Left lobe of liver (tissue), 2 donors: ENCODE measurements at places on chromosomes 11 and 22. TPM values are rescaled to one million over a fixed set of nuclear protein-coding genes. Genes with fewer than 3 reads are reported as not detected.
A peak's percentile ranks its signal among the peaks of the same experiment; 100 is the strongest.

The MS4A6E gene
- not detected for total RNA-seq

The USP35 gene
- total RNA-seq: 7.8 TPM

The PLCB3 gene
- 6.8 TPM for total RNA-seq

The WBP2NL gene
- 0.53 TPM for total RNA-seq

The FREY1 gene
- total RNA-seq: 0.68 TPM

The PAX6 gene
- not detected for total RNA-seq

The CELSR1 gene
- 8.4 TPM for total RNA-seq

DNA sequence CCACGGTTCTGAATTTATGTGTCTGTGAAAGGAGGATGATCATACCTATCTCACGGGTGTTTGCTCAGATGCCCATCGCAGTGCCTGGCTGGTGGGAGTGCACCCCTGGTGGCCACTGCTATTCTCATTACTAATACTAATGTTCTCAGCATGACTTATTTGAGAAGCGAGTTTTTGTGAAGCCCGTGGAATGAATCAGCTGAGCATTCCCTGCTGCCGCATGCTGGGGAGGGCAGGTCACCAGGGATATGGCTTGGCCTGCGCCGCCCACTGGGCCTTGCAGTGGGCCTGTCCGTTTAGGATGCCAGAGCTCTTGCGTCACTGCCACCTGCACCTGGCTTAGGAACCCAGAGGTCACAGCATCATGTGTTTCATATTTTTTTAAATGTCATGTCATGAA is 16.9 kb downstream of the CTTN start:
- DNase-seq: no peak

- no peak for DNase-seq
These were observed 60.5 kb downstream of the IGLL1 start for GRCh38 chr22:23519442-23520157.

- DNase-seq: no peak
These were observed 11.2 kb upstream of the NCAM1 start for GRCh38 chr11:112949781-112950575.

GRCh38 chr22:43289976-43290721 is 53.0 kb downstream of the SCUBE1 start:
- no peak for DNase-seq

- peak; percentile 63 for DNase-seq
These were observed 707 bp upstream of the FTH1 start for GRCh38 chr11:61967924-61968757.

DNA sequence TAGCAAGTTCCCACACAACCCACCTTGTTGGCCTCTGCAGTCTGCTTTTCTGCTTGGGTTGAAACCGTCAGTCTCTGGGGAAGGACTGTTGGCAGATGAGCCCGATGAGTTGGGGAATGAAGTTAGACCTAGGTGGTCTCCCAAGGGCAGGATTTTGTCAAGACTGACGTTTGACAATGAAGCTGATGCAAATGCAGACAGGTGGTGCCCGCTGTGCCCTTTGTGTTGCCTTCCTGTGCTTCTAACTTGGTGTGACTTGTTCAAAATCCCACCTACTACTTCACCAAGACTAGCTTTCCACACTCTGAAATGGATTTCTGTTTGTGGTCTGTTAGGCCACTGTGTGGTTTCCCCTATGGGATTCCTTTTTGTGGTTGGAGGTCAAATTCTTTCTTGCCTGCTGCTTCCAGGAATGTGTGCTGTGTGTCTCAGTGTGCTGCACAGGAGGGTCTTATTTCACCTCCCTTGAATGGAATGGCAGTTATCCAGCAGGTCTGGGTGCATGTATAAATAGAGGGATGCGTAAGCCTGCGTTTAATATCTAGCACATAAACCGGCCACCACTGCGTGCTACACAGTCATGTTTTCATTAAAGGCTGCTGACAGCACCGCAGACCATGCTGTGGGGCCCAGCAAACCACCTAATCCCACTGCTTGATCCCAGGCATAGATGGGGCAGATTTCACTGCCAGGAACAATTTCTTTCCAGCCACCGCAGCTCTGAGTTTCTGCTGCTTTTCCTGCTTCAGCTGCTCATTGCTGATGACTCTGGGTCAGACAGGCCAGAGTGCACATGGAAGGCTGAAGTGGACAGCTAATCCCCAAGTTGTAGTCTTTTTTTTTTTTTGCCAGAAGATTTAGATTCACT is 44.8 kb downstream of the ADAMTS8 start:
- no peak for DNase-seq

GRCh38 chr22:40281717-40282116 is 64.6 kb upstream of the ADSL start:
- no peak for DNase-seq

- DNase-seq: no peak
These were observed 42.1 kb downstream of the TRIM66 start for GRCh38 chr11:8640267-8640906.

- DNase-seq: no peak
These were observed 14.3 kb downstream of the C1QTNF6 start for GRCh38 chr22:37173709-37174108.

DNA sequence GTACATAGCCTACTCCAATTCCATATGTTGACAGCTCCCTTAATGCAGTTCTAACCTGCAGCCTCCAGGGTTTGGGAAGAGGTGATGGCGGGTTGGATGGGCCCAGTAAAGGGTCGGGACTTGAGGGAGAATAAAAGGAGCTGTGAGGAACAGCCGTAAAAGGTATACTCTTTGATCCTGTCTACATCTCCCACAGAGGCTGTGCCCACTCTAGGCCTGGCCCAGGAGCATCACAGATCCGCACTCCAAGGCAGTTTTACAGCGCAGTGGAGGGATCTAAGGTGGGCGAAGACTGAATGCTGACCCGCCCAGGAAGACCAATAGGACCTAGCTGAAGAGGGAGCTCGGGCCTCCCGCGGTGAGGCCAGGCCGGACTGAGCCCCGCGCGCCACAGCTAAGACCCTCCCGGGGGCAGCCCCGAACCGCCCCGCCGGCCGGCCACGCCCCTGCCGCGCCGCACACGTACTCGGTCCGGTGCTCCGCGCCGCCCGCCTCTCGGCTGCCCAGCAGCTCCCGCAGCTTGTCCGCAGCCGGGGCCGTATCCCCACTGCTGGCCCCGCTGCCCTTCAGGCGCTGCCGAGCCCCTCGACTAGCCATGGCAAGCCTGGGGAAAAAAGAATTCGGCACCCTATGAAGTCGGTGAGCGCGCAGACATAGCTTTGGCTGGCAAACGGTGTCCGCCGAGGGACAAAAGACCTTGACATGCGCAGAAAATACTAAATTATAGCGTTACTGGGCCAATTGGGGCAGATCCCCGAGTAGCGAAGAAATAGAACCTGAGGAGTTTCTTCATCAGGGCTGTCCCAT is at the start of gene ALG9:
Gene ALG9 (minus strand): TSS at position 696 of the 807 bp plus-strand sequence. CDS start 99 bp downstream, at position 597.
- DNase-seq: peak; percentile 89

DNA sequence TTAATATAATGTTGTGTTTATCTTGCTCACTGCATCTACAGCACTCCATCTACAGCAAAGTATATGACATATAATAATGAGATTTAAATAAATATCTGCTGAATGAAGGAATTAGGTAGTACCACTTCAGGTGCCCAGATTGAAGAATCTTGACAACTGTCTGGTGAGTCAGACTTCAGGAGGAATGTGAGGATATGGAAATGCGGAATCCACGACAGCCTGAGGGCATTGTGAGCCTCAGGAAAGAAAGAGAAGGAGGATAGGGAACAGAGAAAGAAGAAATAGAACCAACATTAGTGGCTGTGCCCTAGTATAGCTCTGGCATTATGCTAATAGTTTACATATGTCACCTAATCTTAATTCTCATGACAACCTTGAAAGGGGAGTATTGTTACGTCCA is 304.4 kb downstream of the AASDHPPT start:
- no peak for DNase-seq

DNA sequence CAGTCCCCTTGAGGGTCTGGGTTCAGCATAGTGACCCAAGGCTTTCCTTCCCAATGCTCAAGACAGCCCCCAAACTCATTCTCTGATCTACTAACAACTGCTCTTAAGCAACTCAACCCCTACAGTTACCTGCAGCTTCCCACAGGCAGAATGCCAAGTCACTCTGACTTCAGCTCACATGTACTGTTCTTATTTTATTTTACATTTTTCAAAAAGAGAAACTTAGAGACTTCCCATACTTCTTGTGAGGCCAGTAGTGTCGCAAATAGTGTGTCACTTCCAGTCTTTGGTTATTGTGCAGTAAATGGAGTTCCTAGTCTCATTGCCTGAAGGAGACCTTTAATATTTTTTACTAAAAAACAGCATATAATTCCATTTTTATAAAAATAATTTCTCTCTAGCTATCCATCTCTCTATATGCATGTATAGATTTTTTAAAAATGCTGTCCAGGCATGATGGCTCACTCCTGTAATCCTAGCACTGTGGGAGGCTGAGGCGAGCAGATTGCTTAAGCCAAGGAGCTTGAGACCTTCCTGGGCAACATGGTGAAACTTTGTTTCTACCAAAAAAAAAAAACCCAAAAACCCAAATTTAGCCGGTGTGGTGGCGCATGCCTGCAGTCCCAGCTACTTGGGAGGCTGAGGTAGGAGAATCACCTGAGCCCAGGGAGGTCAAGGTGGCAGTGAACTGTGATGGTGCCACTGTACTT is 41.8 kb downstream of the ENTHD1 start:
- no peak for DNase-seq

DNA sequence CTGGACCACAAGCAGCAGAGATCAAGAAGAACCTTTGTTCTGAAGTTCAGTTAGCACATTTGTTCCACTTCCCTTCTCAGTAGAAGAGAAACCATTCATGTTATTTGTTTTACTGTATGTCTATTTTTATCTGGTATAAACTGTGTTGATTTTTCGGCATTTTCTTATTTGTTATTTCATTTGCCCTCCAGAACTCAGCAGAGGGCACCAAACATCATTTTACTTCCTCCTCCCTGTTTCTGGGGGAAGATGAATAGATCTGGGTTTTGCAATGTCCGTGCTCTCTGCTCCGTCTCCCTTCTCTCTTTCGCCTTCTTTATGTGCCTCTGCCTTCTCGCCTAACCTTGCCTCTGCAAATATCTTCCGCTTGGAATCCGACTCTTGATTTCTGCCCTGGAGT is 366.9 kb downstream of the NTM start:
- DNase-seq: no peak

- no peak for DNase-seq
These were observed 123.0 kb downstream of the WT1 start for GRCh38 chr11:32312206-32312817.

- peak; percentile 62 for DNase-seq
These were observed 115.8 kb upstream of the PITPNB start for GRCh38 chr22:28034760-28035401.

- DNase-seq: no peak
These were observed 80.8 kb downstream of the CACNA1I start for GRCh38 chr22:39651053-39651996.

DNA sequence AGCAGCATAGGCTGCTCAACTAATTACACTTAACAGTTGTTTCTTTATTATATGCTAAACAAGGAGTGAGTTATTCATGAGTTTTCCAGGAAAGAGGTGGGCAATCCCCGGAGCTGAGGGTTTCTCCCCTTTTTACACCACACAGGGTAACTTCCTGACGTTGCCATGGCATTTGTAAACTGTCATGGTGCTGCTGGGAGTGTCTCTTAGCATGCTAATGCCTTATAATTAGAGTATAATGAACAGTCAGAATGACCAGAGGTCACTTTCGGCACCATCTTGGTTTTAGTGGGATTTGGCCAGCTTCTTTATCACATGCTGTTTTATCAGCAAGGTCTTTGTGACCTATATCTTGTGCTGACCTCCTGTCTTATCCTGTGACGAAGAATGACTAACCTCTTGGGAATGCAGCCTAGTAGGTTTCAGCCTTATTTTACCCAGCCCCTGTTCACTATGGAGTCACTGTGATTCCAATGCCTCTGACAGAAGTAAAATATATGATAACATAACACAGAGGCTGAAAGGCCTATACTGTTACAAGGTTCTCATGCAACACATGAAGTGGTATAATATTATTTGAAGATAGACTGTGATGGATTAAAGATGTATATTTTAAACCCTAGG is 41.3 kb upstream of the RDX start:
- no peak for DNase-seq

GRCh38 chr22:26271427-26271826 is 102.2 kb downstream of the SEZ6L start:
- no peak for DNase-seq

- peak; percentile 18 for DNase-seq
These were observed 11.9 kb downstream of the PLAAT2 start for GRCh38 chr11:63551091-63551888.

DNA sequence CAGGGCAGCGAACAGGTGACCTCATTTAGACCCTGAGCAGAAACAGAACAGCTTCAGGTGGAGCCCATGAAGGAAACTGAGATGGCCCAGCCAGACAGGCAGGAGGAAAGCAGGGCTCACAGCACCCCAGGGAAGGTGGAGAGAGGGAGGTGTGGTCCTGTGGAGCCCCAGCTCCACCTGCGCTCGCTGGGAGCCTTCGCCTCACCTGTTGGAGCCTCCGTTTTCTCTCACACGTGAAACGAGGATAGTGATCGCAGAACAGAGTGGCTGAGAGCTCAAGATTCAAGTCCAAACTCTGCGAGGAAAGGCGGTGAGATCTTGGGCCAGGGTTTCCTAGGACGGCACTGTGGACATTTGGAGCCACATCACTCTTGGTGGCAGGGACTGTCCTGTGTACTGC is 8.6 kb upstream of the CERK start:
- DNase-seq: no peak
